Activated T-cell treated with anti-CD3 and anti-CD28 coated beads, Interleukin-2, amount 50 U/mL, for 72 hours (primary cell): ENCODE measurements at places on chromosomes 6 and 20. TPM values are rescaled to one million over a fixed set of nuclear protein-coding genes. Genes with fewer than 3 reads are reported as not detected.

Gene CAPN11
- total RNA-seq = 0.39 TPM

Gene SPATS1
- total RNA-seq = not detected

Gene PDE7B
- 1.00 TPM for total RNA-seq

Gene ADTRP
- total RNA-seq = 62.4 TPM

Gene CARMIL1
- total RNA-seq = 5.0 TPM

Gene KATNA1
- total RNA-seq = 27.2 TPM

Gene PDYN
- total RNA-seq = not detected

Gene LRRN4
- not detected for total RNA-seq

Gene KHDC3L
- total RNA-seq = not detected

Gene MOXD1
- not detected for total RNA-seq

Gene BEND6
- 0.48 TPM for total RNA-seq

Gene MEI4
- total RNA-seq = not detected

Gene GPX5
- not detected for total RNA-seq

Gene EFCAB8
- total RNA-seq = 2.7 TPM

Gene MANEA
- 10.2 TPM for total RNA-seq

Gene FAM83C
- total RNA-seq = not detected

Gene EEF1A2
- total RNA-seq = 8.3 TPM

Gene SRSF3
- 409 TPM for total RNA-seq

Gene WFDC2
- 1.8 TPM for total RNA-seq

Gene TRDN
- not detected for total RNA-seq

Gene COX7A2
- 311 TPM for total RNA-seq

Gene LST1
- total RNA-seq = 27.0 TPM

Gene HLA-DPB1
- total RNA-seq = 12.5 TPM

Gene MYT1
- 0.12 TPM for total RNA-seq

Gene TMEM200A
- total RNA-seq = 0.53 TPM

Gene SLC16A10
- 6.5 TPM for total RNA-seq

Gene TREML2
- total RNA-seq = 8.8 TPM

Gene USP49
- 13.3 TPM for total RNA-seq

Gene KCNK16
- total RNA-seq = not detected

Gene OTOR
- not detected for total RNA-seq

Gene CRIP3
- total RNA-seq = 0.90 TPM

Gene RIPPLY2
- not detected for total RNA-seq

Gene SOX4
- total RNA-seq = 1.9 TPM

Gene PNLDC1
- 0.37 TPM for total RNA-seq

Gene AGPAT4
- 8.0 TPM for total RNA-seq
